Non-pigmented ciliary epithelial cell (primary cell): ENCODE measurements at places on chromosomes 5 and 9.

DNA sequence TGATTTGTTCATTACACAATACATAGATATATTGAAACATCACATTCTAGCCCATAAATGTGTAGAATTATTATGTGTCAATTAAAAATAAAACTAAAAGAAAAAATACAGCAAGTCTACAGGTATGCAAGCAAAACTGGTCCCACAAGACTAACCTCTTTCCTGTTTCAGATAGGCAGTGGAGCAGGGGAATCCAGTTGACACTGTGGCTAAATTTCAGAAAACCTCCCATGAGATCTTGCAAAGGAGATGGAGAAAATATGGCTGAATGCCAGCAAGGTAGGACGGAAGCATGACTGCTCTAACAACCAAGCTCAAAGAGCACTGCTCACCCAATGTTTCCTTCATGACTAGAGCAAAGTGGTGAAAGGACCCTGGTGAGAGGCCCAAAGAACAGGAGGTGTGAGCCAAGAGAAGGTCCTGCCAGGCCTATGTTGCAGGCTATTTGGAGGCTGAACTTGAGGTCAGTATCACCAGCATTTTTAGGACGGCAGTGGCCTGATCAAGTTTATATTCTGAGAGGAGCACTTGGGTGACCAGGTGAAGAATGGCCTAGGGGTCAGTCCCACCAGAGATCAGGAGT lies 1.1 kb upstream of the SH3TC2 start:
- no peak for DNase-seq

DNA sequence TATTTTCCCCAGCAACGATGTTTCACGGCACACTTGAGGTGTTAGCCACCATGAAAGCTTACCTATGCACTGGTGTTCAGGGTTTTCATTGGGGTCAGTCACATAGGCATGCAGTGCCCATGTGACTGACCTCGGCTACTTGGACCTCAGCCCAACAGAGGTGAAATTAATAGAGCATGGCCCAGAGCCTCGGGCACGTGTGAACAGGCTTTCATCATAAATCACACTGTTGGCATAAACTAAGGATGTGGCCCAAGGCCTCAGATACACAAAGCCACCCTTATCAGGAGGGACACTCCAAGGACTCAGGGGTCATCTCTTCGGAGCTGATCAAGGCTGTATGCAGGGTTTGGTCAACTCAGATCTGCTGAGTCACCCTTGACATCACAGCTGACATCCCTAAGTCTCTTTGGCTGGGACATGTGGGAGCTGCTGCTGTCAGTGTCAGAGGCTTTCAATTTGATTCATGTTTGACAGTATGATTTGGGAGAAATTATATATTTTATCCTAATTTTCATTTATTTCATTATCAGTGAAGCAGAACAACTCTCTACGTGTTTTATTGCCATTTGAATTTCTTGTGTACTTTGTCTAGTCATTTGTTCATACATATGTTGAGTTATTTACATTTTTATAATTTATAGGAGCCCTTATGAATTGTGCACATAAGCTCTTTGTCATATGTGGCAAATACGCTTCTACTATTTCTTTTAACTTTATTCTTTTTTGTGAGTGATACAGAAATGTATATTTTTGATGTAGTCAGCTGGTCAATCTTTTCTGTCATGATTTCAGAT lies 59.7 kb upstream of the ANKRD33B start:
- DNase-seq = no peak

- DNase-seq = no peak
Measured at GRCh38 chr9:131402738-131403492, 9.0 kb downstream of the PRRC2B start.

DNA sequence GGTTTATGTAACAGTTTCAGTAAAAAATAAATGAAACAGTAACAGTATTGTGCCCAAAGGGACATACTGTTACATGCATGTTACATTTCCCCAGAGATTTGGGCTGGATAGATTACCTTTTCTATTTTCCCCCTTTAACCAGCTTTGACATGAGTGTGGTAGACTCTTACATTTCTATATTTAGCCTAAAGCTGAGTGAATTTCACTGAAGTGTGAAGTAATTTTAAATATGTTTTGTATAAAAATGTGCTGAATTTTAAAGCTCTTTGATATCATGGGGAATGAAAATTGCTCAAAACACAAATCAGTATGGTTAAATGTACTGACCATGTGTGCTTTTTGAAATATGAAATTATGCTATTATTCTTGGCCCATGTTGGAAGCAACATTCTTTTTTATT lies 122.3 kb upstream of the CDH10 start:
- DNase-seq = no peak

- no peak for DNase-seq
Measured at GRCh38 chr9:20604562-20604961, 17.7 kb downstream of the MLLT3 start.

DNA sequence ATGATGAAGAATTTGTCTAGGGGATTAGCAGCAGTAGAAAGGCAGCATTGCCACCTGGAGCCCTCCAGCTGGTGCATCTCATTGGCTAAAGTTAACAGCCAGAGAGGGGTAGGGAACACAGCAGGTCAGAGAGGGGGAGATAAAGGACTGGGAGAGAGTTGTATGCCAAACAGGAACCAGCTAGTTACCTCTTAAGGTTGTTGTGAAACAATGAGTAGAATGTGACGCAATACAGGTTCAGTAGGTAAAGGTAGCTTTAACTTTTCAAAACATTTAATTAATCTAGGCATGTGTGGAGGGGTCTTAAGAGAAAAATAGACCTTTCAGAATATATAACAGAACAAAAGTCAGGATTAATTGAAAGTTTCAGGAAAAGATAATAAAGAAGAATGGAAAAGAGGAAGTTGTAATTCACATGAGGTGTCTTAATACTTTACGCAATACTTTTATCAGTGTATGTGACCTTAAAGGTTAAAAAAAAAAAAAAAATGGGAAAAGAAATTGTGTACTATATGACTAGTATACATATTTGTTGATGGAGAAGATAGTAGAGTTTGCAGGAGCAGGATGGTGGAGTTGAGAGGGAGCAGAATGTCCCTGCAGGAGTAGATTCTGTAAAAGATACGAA lies 14.3 kb downstream of the FBXO38 start:
- DNase-seq = no peak

DNA sequence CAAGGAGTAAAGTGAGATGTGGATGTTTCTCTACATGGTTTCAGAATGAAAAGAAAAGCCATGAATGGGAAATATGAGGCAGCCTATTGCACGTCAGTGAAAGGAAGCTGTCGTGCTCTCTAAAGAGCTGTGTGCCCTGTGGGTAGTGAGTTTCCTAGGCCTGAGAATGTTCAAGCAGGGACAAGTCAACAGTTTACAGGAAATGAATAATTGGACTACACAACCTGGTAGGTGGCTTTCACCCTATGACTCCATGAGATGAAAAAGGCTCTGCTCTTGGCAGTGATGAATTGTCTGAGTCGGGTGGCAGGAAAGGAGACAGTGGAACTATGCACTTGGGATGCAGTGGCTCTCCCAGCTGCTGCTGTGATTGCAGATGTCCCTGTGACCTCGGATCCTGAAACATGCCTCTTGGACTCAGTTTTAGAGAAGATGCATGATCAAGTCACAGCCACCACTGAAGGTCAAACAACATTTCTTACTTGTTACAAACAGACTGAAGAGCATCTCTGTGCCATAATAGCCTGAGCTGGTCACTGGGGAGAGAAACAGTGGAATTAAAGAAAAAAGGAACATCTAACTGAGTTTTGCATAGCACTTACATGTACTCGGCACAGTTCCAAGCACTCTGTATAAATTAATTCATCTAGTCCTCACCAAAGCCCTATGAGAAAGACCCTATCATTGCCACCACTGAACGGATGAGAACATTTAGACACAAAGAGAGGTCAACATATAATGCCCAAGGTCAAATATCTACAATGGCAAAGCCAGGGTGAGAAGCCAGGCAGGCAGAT lies 293.7 kb downstream of the SPOCK1 start:
- no peak for DNase-seq

DNA sequence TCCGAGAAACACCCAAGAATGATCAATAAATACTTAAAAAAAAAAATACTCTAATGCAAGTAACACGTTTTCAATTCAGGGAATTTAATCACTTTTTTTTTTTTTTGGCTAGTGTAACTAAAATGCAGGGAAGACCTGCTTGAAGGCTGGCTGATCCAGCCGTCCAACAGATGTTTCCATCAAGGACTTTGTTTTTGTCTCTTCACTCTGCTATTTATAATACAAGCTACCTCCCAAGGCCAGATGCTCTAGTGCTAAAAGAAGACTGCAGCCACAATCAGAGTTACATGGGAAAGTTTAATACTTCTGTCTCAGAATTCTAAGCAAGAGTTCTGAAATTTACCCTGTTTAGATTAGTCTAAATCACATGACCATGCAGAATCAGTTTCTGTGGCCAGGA lies 14.5 kb downstream of the TBCA start:
- DNase-seq = no peak

GRCh38 chr9:77960356-77961153 lies 71.1 kb downstream of the GNAQ start:
- DNase-seq = no peak

GRCh38 chr5:37198061-37198460 lies 51.1 kb downstream of the CPLANE1 start:
- DNase-seq = no peak

DNA sequence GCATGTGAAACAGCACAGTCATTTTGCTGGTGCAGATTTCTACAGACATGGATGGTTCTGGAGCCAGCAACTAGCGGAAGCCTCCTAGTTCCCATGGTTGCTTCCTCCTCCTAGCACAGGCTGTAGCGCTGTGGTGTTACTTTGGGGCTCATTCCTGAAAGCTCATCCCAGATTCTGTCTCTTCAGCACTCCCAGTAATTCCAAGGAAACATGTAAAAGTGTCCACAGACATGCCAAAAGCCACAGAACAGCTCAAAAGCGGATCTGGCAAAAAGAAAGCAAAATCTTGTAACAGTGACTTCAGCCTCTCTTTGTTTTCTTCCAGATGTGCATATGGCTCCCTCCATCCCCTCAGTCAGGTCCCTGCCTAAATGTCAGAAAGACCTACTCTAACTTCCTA lies 144.1 kb downstream of the CEP120 start:
- no peak for DNase-seq

DNA sequence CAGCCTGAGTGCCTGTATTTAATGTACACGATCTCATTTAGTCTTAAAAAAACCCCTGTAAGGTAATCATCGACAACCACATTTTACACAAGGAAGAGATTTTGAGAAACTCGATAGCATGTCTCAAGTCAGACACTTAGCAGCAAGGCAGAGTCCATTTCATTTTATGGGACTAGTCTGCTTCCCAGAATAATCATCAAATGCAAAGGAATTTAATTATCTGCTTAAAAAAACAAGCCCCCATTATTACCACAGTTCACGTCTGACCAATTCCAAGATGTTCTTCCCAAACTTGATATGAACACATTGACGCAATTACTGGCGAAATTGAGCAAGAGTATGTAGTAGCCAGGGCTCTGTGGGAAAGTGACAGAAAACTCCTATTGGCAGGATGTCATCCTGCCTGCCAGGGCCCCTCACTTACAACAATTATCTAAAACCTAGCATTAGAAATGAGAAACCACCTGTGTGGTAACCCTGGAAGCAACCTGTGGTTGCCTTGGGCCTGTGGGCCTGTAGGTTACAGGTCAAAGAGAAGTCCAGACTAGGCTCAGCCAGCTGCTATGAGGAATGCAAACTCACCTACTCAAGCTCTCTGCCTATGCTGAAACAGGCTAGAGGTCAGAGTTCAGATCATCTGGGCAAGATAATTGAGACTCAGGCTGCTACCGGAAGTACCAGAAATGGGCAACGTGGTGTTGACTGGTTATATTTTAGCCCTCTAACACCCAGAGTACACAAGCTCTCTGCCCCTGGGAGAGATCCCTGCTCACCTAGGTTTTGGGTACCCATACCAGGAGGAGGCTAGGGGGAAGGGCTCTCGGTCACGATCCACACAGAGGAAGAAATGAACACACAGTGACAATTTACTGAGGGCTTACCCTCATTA lies 1.6 kb downstream of the B4GALT1 start:
- DNase-seq = no peak

DNA sequence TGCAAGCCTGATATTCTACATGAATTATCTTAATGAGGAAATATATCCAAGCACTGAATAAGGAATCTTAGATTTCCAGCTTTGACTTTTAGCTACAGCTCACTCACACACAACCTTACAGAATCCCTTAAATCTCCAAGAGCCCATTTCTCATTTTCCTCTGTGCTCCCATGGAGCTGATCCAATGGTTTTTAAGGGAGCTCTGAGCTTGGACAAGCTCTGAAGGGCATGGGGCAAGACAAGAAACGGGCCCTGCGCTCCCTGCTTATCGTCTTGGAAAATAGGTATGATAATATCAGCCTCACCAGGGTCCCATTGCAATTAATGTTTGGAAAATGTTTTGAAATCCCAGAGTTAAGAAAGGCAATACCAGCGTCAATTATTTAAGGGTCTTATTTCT lies 1021.7 kb downstream of the NR2F1-AS1 start:
- DNase-seq = no peak

DNA sequence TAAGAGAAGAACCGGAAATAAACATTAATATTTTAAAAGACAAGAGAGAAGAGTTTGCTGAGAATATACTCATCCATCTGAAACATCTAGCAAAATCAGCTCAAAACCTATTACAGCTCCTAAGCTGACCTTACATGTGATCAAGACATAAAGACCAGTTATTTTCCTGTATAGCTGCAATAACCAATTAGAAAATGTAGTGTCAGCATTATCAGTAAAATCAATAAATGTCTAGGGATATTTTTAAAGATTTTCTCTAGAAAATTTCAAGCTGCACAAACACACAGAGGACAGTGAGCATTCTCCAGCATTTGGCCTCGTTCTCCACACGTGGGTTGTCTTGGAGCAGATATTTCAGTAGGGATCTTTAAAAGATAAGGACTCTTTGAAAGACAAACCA lies 127.6 kb upstream of the CACNA1B start:
- no peak for DNase-seq

GRCh38 chr9:134408939-134409737 lies 82.9 kb downstream of the RXRA start:
- DNase-seq = no peak

GRCh38 chr9:129669946-129670345 lies 4.5 kb downstream of the PRRX2 start:
- DNase-seq = no peak

DNA sequence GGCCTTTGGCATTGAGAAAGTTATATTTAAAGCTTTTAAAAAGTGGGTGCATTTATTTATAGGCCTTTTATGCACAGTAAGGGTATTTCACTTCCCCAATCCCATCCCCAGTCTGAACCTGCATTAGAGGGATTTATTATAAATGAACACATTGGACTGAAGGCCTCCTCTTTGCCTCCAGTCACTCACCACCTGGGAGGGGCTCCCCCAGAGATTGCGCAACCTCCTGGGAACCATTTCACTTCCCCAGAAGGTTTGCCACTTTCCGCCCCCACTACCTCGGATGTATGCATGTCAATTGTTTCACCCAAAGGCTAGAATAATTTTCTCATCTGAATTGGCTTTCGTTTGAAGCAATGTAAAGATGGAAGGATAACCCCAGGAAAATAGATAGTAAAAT lies 29.8 kb upstream of the VCAN start:
- no peak for DNase-seq
